ENCODE measurements at places on chromosomes 6 and 20. TPM values are rescaled to one million over a fixed set of nuclear protein-coding genes. Genes with fewer than 3 reads are reported as not detected.

DNA sequence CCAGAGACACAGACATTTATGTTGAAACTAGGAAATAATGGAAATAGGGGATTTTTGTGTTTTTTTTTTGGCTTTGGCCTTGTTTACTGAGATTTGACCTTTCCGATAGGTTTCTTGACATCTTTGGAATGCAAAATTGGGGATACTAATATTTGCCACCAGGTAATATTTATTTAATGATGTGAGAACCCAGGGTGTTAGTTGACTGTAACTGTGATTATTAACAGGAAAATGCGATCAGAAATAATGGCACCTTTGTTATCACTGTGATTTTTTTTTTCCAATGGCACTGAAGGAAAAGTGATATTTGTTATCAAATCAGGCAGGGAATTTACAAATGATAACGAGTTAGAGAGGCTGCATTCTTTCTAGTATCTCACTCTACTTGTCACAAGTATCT is 330.5 kb downstream of the SOX4 start:
- no peak for DNase-seq

DNA sequence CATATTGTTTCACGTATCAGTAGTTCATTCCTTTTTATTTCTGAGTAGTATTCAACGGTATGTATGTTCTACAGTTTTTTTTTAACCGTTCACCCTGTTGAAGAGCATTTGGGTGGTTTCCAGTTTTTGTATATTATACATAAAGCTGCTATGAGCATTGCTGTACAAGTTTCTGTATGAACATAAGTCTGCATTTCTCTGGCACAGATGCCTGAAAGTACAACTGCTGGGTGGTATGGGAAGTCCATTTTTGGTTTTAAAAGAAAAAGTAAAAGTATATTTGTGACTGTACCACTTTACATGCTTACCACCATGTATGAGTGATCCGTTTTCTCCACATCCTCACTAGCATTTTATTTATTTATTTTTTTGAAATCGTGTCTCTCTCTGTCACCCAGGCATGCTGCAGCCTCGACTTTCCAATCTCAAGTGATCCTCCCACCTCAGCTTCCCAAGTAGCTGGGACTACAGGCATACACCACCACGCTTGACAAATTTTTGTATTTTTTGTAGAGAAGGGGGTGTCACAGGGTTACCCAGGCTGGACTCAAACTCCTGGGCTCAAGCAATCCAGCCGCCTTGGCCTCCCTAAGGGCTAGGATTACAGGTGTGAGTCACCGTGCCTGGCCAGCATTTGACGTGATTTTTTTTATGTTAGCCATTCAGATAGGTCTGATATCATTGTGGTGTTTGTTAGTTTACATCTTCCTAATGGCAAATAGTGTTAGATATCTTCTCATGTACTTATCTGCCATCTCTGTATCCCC is 11.0 kb upstream of the SIM1 start:
- no peak for DNase-seq

- DNase-seq = no peak
These were observed 16.4 kb upstream of the ENPP4 start for GRCh38 chr6:46113370-46113769.

- DNase-seq = no peak
These were observed 157.2 kb downstream of the SOD2 start for GRCh38 chr6:159535656-159536350.

DNA sequence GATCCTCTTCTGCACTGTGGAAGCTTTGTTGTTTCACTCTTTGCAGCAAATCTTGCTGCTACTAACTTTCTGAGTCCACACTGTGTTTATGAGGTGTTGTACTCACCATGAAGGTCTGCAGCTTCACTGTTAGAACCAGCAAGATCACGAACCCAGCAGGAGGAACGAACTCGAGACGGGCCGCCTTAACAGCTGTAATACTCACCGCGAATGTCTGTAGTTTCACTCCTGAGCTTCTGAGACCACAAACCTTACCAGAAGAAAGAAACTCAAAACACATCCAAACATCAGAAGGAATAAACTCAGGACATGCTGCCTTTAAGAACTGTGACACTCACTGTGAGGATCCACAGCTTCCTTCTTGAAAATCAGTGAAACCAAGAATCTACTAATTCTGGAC is 48.1 kb upstream of the MBOAT1 start:
- no peak for DNase-seq

- DNase-seq = no peak
These were observed 74.6 kb downstream of the DTD1 start for GRCh38 chr20:18662279-18663040.

DNA sequence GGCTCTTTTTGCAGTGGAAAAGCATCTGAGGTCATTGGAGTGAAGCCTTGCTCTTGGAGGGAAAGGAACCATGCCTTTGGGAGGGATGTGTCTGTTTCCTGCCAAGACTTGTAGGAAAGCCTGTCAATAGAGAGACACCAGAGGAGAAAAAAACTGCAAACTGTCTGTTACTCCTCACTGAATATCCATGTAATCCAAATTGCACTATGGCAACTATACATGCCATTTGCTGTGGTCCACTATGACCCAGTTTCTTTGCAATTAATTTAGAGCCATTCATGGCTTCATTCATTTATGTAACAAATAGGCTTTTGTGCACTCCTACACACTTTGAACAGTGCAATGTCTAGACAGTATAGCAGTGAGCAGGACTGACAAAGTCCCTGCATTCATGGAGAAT is 296.5 kb downstream of the SLC35F1 start:
- no peak for DNase-seq

DNA sequence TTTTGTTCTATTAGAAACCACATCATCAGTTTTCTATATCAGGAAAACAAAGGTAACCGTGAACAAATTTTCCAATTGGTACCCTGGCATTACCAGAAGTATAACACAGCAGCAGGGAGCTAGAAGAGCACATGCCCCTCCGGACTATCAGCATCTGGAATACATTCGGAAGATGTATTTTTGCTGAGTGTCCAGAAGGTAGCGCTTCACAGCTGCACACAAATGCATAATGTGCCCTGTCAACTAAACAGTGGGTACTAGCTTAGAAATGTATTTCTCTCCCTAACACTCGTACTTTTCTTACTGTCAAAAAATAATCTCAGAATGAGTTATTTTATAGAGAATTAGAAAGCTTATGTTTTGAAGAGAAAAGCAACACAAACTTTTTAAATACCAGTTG is 77.6 kb downstream of the HUS1B start:
- DNase-seq = no peak

- no peak for DNase-seq
These were observed 11.8 kb downstream of the UNC5CL start for GRCh38 chr6:41027241-41027640.

DNA sequence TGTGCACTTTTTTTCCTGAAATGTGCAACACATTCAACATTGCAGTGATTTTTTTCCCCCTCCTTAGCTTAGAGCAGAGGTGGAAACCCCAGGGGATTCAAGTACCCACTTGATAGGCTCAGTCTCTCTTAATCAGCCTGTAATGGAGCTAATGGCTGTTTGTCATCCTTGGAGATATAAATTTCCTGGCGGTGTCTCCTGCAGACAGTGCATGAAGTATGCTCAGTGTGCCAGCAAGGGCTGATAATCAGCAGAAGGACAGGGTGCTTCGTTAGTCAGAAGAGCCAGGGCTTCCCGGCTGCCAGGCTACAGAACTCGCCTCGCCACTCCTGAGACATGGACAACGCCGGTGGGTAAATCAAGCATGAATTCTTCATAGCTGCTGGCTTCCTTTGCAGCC is 69.8 kb upstream of the PHACTR2 start:
- no peak for DNase-seq

RRAGD gene
- 91.4 TPM for total RNA-seq

SMLR1 gene
- total RNA-seq = not detected

UTRN gene
- total RNA-seq = 69.3 TPM

HLA-DRB1 gene
- 404 TPM for total RNA-seq

LCA5 gene
- total RNA-seq = 2.5 TPM

LY6G6F gene
- total RNA-seq = not detected
